CD4-positive, alpha-beta T cell (primary cell): ENCODE measurements at places on chromosomes 5 and 9.

- DNase-seq: no peak
These were observed 15.8 kb upstream of the HMHB1 start for GRCh38 chr5:143796125-143796524.

GRCh38 chr9:69579032-69579758 lies 93.0 kb downstream of the APBA1 start:
- DNase-seq: no peak

- no peak for DNase-seq
These were observed 35.4 kb downstream of the PRLR start for GRCh38 chr5:35194635-35195471.

DNA sequence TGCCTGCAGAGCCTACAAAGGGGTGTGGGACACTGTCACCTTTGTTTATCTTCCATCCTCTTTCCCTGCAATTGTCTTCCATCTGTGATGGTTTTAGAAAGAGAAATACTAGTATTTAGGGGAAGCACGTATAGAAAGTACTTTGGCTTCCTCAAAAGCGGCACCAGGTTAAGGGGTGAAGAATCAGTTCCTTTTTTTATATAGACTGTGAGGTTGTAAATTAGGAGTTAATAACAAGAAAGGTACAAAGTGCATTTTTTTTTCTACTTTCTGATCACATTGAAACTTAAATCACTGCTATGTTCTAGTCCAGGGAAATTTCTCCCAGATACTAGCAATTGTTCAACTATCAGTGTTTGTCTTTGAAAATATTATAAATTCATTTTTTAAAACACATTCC lies 219.3 kb downstream of the CEMIP2 start:
- no peak for DNase-seq
